ENCODE measurements at places on chromosomes 6 and 20.

- no peak overlapping the region for H3K4me3 ChIP-seq
- no peaks in the 10 kb centered on the region for H3K27me3 ChIP-seq
- no peak for DNase-seq
- H3K27ac ChIP-seq: no peak overlapping the region
Observed at GRCh38 chr20:37366743-37367142, 20.8 kb downstream of the SRC start.

GRCh38 chr6:34468378-34468892, 2.6 kb downstream of the PACSIN1 start:
- H3K27me3 ChIP-seq: no peaks in the 10 kb centered on the region
- H3K4me1 ChIP-seq: peaks cover 2% of the 10 kb centered on the region
- no peak overlapping the region for H3K27ac ChIP-seq
- H3K4me3 ChIP-seq: no peak overlapping the region

DNA sequence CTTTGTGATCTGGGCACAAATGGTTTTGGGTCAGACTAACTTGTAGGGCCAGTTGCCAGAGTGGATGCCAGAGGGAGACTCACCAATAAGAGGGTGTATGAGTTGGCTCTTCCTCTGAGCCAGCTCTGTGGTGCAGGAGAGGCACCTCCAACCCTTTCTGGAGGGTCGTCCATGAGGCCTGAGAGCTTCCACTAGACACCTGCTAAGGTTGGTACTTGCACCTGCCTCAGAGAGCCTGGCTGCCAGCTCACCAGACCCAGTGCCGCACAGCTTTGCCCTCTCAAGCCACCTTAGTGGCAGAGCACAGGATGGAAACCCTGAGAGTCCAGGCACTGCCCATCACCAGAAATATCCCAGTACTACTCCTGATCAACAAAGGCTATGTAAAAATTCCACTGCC, 504.3 kb downstream of the EYS start:
- H3K4me3 ChIP-seq: no peak overlapping the region
- H3K4me1 ChIP-seq: no peaks in the 10 kb centered on the region
- no peaks in the 10 kb centered on the region for H3K27me3 ChIP-seq

DNA sequence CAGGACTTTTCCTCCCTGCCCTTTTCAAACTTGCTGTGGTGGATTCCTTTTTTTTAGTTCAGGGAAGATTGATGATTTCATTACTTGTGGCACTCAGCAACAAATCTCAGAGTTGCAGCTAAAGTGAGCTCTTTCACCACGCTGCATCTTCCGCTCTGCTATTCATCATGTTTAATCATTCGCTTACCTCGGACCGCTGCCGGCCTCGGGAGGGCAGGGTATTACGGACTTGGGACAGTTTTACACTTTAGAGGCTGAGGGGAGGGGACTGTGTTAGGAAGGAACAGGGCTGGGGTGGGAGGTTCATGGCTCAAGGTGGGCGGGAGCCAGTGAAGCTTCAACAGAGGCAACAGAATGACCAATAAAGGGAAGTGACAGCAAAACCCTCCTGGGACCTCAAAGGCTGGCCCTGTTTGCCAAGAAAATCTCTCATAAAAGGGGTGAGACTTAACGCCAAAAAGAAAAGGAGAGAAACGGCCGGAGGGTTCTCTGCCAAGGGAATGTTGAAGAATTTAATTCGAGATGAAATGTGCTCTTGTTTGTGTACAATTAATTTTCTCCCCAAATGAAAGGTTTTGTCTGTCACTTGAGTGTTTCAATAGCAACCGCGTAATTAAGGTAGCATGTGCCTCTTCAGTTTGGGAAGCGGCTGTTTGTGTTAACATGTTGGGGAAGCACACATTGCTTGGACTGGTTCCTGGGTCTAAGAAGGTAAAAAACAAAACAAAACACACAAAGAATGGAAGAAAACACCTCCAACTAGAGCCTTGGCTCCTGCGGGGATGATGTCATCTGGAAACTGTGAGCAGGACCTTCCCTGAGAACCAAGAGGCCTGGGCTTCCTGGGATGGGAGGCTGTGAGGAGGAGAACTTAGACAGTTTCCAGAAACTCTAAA, 72.5 kb upstream of the SULF2 start:
- peaks cover 6% of the 10 kb centered on the region for H3K4me1 ChIP-seq
- H3K27me3 ChIP-seq: no peaks in the 10 kb centered on the region
- H3K4me3 ChIP-seq: no peak overlapping the region
- no peaks in the 10 kb centered on the region for H3K36me3 ChIP-seq
- peak; percentile 94 for DNase-seq

DNA sequence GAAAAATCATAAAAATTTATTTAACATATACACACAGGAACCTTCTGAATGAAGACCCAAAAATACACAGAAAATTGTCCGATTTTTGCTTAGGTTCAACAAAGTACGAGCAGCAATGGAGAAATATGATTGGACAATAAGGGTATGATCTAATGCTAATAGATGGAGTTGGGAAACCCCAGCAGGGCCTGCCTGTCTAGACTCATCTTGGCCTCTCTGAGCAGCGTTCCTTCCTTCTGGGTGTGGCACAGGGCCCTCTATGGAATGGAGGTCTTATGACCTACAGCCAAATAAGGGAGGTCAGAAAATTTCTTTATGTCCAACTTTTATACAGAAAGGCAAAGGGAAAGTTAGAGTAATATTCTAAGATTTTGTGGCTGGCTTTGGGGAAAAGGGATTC, 27.7 kb upstream of the ENPP4 start:
- H3K4me3 ChIP-seq: no peak overlapping the region
- no peak overlapping the region for H3K27ac ChIP-seq
- H3K4me1 ChIP-seq: no peaks in the 10 kb centered on the region
- H3K27me3 ChIP-seq: no peaks in the 10 kb centered on the region
- DNase-seq: no peak
- H3K36me3 ChIP-seq: no peaks in the 10 kb centered on the region
